Bone marrow (tissue), 2 donors: ENCODE measurements at places on chromosomes 3 and 15.

DNA sequence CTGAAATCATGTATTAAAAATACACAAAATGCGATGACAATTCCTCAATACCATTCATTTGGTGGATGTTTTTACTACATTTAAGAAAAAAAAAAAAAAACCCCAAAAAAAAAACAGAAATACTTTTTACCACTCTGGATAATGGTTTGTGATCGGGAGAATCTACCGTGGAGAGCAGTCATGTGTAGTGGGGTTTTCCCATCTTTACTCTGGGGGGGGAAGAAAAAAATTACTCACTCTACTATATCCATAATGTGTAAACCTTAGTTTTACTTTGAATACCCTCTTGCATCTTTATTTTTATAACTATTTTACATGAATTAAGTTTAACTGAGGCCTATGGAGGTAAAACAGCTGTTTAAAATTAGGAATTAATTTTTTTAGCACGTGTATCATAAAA lies 83.3 kb downstream of the ANKRD28 start:
- no peak for DNase-seq

GRCh38 chr3:9196020-9196419 lies 53.4 kb downstream of the SRGAP3 start:
- DNase-seq, result no peak

GRCh38 chr3:9074079-9074478 lies 110.8 kb upstream of the RAD18 start:
- no peak for DNase-seq

DNA sequence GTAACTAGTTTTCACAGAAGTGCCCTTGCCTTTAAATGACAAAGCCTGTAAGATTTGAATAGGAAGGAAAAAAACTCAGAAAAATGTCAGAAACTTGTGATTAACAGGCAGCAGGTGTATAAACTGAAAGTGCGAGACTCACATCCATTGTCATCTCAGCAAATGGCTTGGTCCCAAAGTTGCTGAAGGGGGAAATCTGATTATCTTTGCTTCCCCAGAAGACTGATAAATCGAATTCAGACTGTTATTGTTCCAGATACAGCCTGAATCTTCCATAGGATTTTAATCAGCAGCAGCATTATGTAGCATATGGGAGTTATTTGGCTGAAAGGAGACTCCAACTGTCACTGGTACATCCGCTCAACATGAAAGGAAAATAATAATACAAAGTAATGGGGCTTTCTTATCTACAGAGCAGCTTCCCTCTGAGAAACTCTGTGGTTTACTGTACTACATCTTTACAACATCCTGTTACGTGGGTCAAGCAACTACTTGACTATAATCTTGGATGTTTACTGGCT lies 550.4 kb upstream of the CCDC54 start:
- DNase-seq, result no peak

GRCh38 chr3:187850258-187850921 lies 105.1 kb upstream of the BCL6 start:
- DNase-seq, result no peak

GRCh38 chr15:53453253-53454105 lies 306.0 kb downstream of the WDR72 start:
- no peak for DNase-seq

DNA sequence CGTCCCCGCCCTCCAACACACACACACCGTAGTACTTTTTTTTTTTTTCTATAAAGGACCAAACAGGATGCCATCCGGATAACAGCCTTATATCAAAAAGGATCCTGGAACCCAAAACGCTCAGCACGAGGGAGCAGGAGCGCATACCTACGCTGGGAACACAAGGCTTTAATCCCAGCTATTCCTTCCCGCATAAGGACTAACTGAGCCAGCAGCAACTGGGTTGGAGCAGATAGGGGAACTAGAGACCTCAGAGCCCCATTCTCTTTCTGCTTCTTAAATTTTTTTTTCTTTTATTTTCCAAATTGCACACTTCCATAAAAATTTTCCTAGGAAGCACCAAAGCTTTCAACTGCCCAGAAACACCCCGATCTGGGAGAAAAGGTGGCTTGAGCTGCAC lies 1.3 kb downstream of the TRANK1 start:
- DNase-seq, result no peak

DNA sequence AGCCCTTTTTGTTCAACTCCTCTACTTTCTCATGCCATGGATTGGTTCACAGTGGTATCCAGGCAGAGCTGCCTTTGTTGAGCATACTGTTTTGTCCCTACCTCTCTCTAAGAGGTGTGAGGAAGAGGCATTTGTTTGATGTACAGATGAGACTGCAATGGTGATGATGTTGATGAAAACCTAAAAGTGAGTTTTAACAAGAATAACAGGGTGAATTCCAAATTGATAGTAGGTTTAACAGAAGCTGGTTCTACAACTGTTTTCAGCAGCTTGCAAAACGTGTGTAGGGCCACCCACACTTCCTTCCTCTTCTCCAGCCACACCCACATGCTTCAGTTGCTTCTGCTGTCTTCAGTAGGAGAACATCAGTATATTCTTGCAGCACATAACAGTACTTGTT lies 10.2 kb downstream of the SNRK start:
- DNase-seq, result peak; percentile 90

GRCh38 chr3:117644203-117644602 lies 934.6 kb downstream of the TUSC7 start:
- DNase-seq, result no peak

DNA sequence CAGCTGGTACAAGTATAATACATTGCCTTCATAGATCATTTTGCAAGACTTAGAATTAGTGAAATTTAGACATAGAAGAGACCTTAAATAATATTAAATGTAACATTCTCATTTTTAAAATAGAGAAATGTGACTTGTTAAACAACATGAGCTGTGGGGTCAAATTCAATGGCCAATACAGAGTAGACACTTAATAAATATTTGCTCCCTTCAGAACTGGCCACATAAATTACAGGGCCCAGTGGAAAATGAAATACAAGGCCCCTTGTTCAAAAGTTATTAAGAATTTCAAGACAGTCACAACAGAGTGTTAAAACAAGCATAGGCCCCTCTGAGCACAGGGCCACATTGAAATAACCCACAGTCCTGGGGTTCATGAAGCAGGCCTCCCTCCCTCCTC lies 58.1 kb upstream of the PHLDB2 start:
- no peak for DNase-seq

GRCh38 chr15:66872405-66872804 lies 170.4 kb downstream of the SMAD6 start:
- no peak for DNase-seq

DNA sequence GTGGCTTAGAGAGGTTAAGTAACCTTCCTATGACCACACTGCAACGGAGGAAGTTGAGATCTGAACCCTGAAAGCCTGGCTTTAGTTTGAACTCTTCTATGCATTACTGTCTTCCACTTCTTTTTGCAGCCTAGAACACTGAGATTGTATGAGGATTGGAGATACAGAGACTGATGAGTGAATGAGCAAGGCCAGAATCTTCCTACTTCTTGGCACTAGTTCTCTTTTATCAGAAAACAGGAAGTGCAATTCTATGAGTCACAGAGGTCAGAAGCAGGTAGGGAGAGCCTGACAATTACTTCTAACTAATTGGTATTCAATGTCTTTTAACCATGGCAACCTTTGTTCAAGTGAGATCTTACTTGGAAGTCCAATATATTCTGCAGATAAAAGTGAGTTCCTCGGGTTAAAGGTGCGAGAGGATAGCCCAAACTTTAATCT lies 219.0 kb downstream of the SHQ1 start:
- no peak for DNase-seq

DNA sequence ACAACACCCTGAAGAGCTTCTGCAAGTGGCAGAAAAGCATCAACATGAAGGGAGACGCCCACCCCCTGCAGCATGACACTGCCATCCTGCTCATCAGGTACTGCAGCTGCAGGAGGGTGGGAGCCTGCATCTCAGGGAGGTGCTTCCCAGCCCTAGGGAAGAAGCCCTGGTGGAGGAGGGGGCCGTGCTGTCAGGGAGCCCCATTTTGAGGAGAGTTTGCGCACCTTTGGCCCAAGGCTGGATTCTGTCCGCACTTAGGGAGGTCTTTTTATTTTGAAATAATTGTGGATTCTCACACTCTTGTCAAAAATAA lies 42.1 kb downstream of the SAXO2 start:
- DNase-seq, result no peak

- DNase-seq, result no peak
These were observed 121.5 kb downstream of the OXNAD1 start for GRCh38 chr3:16386561-16386960.

DNA sequence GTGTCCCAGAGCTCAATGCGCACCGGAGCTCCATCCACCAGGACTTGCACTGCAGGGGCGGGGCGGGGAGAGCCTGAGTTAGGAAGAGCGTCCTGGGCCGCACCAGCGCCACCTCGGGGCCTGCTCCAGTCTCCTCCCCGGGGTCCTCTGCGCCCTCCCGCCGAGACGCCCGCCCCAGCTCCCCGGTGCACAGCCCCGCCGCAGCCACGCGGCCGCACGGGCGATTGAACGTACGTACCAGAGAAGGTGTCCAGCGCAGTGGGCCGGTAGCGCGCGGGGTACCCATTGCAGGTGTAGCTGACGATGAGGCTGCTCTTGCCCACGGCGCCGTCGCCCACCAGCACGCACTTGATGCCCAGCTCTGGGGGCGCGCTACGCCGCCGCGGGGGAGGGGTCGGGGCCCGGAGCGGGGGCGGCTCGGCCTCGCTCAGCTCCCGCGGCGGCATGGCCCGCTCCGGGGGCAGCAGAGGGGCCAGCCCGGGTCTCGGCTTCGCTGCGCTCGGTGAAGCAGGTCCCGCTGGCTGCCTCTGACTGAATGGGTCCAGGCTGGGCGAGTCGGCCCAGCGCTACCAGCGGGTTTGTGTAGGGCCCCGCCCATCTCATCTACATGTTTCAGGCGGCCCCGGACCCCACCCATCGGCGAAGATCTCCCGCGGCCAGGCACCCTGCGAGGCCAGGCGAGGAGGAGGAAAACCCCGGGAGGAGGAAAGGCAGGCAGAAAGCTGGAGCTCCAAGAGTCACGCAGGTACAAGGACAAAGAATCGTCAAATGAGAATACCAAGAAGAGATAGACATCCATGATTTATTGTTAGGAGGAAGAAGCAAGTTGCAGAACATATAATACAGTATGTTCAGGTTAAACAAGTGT lies at the start of gene RHOV:
Gene RHOV, minus strand, starts transcription at position 541 of the 868 bp plus-strand sequence. Its CDS starts 95 bp downstream, at position 446.
- DNase-seq, result no peak
